KG1 (cell line): ENCODE measurements at places on chromosomes 7 and 10.

DNA sequence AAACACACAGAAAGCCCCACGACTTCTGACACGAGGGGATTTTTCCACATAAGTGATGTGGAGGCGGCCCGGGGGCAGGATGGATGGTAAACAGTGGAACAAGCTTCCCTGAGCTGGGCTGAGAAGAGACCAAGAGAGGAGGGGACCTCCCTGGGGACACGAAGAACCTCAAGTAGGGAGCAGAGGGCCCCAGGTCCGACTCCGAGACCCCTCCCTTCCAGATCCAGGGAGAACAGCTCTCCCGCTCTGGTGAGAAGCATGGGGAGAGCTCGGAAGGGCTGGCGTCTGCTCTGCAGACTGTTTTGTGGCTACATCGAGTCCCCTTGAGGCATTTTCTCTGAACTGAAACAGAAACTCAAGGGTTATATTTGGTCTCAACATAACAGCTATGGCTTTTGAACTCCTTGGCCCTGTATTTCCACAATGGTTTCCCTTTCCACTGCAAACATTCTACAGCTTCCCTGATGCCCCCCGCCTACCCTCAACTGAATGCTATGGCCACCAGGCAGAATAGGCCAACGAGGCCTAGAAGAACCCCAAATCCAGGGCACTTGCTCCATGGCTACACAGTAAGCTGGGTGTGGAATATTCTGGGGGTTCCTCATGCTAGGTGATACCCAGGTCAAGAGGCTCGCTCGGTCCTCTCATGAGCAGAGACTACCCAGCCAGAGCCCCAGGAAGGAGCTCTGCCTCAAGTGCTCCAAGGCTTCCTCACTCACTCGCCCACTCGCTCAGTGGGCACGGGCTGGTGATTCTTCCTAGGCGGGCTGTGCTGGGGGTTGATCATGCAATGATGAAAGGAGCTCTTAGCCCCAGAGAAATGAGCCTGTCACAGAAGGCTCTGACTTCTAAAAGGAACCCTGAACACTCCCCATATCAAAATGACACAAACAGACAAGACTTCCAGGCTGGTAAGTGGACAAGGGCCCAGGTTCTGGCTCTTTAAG, 47.5 kb downstream of the FAM53B start:
- no peak for DNase-seq

GRCh38 chr10:58586282-58587245, 73.9 kb downstream of the BICC1 start:
- DNase-seq: no peak

- no peak for DNase-seq
Measured at GRCh38 chr7:93843260-93843659, 47.3 kb downstream of the TFPI2 start.

DNA sequence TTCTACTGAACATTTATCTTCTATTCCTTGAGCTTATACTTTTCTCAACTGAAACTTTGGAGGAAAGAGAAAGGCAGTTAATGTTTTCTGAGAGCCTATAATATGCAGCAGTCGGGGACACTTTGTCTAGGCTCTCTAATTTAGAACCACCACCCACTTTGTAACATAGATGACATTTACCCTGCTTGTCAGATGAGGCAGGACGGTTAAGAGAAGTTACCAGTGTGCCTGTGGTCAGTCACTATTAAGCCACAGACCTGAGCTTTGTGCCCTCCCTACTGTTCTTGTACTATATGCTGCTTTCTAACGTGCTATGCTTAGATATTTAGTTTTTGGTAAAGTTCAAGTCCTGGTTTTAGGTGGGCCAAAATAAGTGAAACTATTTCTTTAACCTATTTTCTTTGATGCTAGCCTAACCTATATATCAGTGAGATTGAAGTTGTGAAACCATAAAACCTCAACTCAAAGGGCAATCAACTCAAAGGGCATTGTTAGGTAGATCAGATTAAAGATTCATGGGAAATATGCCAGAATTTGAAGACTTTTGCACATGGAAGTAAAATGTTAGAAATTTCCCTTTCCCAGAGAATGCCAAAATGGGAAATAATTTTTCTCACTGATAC, 156.5 kb upstream of the AGR3 start:
- DNase-seq: no peak

DNA sequence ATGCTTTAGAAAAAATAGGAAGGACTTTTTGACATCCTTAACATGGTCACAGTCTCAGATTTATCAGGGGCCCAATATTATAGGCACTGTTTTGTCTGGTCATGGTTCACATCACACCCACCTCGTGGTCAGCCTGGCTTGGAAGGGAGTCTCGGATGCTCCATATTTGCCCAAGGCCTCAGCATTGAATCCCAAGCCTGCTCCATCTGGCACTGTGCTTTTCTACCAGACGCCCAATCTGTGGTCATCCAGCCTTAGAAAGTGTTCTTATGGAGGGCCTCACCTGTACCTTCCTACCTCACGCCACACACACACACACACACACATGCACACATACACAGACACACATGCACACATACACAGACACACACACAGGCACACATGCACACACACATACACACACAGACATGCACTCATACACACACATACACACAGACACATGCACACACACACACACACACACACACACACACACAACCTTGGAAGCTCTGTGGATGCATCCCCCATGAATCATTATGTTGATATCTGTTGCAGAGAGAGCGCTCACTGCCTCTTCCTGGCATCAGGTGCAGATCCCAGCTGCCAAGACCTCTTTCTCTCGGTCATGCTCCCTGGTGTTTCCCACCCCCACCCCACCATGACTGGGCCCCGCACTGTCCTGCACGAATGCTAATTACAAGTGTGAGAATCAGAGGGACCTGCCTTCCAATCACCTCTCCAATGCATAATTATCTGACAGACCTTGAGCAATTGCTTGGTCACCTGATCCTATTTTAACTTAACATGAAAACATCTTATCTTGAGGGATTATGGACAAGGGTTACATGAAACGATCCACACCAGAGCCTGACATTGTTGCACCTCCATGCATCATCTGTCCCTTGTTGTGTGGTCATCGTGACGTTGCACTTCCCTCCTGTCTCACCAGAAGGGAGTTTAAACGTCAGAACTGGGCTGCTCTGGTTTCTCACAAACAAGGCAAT, 122.7 kb upstream of the TMEM72 start:
- DNase-seq: no peak

- DNase-seq: no peak
Measured at GRCh38 chr7:47605816-47606575, 24.1 kb upstream of the TNS3 start.

GRCh38 chr7:153514032-153514431, 538.2 kb upstream of the DPP6 start:
- DNase-seq: no peak

DNA sequence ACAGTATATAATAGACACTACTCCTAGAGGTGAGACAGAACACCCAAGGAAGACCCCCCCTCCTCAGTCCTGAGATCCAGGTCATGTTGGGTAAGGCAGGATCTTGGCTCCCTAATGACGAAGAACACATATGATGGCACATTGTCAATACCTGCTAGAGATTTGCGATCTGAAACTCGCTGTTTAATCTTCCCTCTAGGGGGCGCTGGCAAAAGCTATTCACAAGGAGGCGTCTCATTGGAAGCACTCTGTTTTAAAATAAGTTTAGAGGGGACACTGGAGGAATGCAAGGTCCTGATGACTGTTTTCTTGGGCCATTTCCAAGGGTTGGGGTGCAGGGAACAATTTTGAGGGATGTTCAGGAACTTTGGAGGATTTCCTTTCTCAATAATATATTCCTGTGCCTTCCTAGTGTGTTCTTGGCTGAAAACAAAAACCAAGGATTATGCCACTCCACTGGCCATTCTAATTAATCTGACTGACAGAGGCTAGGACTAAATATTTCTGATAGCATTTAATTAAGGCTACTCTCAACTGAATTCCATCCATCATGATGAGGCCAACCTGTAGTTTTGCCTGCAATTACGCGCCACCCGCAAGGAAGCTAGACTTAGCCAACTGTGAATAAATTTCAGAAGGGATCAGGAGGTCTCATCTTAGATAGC, 1013.8 kb upstream of the MBL2 start:
- DNase-seq: no peak

DNA sequence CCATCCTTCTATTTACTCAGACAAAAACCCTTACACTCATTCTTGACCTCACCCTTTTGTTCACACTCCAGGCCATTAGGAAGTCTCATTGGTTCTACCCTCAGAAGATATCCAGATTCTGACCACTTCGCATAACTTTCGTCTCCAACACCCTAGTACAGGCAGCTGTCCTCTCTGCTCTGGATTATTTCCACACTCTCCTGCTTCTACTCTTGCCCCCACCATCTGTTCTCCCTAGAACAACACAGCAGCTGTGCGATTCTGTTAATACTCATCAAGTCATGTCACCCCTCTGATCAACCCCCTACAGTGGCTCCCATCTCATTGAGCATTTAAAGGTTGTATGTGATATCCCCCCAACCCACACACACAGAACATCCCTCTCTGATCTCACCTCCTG, 15.5 kb upstream of the TRIL start:
- no peak for DNase-seq

GRCh38 chr10:17234431-17234945, 6.4 kb downstream of the VIM start:
- no peak for DNase-seq

GRCh38 chr10:75202321-75203045, 8.1 kb upstream of the VDAC2 start:
- no peak for DNase-seq

- no peak for DNase-seq
Measured at GRCh38 chr7:6306471-6306870, 34.0 kb upstream of the CYTH3 start.

GRCh38 chr10:49080965-49081364, 34.4 kb downstream of the VSTM4 start:
- no peak for DNase-seq

DNA sequence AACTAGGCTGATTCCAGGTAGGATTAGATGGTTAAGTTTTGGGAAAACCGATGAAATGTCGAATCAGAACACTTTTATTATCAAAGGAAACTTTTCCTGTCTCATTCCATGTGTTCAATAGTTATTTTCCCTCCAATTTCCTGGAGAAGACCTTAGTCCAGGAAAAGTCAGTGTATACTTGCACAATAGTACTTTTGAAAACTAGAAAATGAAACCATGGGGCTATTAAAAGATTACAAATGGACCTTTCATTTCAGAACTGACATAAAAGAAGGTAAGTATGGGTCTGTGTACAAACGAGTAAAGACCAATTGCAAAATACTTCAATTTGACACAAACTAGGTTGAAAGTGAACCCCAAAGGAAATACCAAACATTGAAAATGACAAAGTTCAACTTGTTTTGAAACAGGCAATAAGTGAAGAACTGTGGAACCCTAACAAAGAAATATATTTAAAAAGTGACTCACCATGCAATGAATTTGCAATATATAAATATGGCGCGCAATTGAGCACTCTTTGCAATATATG, 2.1 kb downstream of the AVPI1 start:
- no peak for DNase-seq

DNA sequence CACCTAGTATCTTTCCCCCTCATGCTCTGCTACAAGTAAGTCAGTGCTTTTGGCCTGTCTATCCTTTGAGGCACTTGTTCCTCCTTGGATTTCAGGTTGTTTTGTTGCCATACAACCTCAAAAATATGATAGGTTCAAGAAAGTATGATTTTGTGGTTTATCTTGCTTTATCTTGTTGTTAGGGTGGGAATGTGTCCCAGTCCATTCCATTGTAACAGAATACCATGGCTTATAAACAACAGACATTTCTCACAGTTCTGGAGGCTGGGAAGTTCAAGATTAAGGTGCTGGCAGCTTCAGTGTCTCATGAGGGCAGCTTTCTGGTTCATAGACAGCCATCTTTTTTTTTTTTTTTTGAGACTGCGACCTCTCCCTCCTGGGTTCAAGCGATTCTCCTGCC, 72.1 kb downstream of the TMEM270 start:
- no peak for DNase-seq

GRCh38 chr7:27178366-27178765, 4.2 kb upstream of the HOXA10 start:
- no peak for DNase-seq

DNA sequence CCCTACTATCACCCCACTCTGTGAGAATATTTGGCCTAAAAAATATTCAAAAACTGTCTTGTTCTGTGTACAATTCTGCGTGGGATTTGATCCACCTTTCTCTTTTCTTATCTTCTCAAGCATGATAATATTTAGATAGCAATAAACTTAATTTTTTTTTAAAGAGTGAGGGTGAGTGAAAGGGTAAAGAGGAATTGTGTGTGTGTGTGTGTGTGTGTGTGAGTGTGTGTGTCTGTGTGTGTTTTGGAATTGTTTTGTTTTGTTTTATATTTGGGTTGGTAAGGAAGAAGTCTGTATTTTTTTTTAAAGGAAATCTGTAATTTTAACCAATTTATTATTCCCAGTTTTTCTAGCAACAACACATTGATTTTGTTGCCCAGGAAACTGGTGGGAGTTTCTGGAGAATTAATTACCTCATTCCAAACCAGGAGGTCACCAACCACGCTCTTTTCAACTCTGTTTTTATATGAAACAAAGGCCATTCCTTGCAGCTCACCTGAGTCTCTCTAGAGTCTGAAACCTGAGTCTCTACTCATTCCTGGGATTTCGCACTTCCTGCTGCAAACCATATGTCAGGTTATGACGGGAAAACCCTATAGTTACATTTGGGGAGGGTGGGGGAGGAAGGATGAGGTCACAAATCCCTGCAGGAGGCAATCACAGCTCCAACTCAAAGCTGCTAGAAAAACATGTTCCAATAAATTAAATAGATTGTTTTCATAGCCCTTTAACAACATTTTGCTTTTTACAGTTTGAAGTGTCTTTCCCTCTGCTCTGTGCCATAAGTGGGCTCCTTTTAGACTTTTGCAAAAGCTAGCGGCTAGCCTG, 38.1 kb upstream of the XPNPEP1 start:
- DNase-seq: no peak

GRCh38 chr7:121449329-121449728, 53.2 kb upstream of the FAM3C start:
- no peak for DNase-seq

DNA sequence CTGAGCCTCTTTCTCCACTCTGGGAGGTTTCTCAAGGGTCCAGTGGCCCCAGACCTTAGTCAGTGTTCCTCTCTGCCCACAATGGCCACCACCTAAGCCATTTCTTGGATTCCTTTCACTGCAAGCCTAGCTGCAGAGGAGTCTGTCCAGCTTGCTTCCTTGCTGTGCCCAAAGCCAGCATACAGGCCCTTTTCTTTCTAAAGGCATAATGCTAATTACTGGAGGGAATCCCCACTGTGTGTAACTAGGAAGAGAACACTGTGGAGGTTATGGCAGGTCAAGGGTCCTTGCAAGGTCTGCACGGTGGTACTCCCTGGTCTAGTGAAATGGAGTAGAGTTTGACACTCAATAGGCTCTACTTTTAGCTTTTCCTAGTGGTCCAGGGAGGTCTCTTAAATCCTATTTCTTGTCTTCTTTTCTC, 70.4 kb upstream of the CC2D2B start:
- no peak for DNase-seq

- DNase-seq: no peak
Measured at GRCh38 chr10:5658871-5659618, 7.3 kb downstream of the ASB13 start.
